LNCaP clone FGC (cell line): ENCODE measurements at places on chromosomes 3 and 15.
A peak's percentile ranks its signal among the peaks of the same experiment; 100 is the strongest.

- no peak for DNase-seq
These were observed 61.6 kb upstream of the EIF1B start for GRCh38 chr3:40247714-40248454.

DNA sequence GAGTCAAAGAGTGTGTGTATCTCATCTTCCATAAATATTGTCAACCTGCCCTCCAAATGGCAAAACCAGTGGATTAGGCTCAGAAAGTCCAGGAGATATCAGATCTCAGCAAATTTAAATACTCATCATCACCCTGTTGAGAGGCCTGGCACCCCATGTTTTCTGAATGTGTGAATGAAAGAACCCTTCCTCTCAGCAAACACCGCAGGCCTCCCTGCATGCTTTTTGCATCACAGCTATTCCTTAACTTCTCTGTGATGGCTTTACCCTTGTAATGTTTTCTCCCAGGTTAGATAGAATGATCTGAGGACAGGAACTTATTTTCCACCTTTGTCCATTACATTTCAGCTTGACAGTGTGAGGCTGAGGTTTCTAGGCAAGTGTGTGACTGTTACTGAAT lies 43.6 kb upstream of the NMNAT3 start:
- DNase-seq = no peak

DNA sequence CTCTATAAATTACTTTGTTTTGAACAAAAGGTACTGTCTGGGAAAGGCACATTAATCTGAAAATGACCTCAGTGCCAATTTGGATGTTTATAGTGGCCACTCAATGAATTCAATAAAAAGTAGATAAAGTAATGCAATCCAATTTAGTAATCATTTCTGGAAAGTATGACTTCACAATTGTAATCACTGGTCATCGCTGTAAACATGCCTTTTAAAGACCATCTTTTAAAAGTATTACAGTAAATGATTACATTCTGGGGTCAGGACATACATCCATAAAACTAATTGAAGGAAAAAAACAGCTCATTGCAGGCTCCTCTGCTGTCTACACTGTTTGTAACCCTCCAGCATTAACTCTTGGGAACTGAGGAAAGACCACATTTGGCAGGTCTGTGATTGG lies 43.2 kb downstream of the HRH1 start:
- DNase-seq = no peak

- peak; percentile 84 for DNase-seq
These were observed 60.5 kb upstream of the TFRC start for GRCh38 chr3:196142202-196142956.

- no peak for DNase-seq
These were observed 10.6 kb upstream of the STT3B start for GRCh38 chr3:31522152-31522551.

- DNase-seq = no peak
These were observed 41.9 kb downstream of the SIDT1 start for GRCh38 chr3:113574213-113574612.

- DNase-seq = no peak
These were observed 958.8 kb downstream of the ZPLD1 start for GRCh38 chr3:103393395-103394186.

DNA sequence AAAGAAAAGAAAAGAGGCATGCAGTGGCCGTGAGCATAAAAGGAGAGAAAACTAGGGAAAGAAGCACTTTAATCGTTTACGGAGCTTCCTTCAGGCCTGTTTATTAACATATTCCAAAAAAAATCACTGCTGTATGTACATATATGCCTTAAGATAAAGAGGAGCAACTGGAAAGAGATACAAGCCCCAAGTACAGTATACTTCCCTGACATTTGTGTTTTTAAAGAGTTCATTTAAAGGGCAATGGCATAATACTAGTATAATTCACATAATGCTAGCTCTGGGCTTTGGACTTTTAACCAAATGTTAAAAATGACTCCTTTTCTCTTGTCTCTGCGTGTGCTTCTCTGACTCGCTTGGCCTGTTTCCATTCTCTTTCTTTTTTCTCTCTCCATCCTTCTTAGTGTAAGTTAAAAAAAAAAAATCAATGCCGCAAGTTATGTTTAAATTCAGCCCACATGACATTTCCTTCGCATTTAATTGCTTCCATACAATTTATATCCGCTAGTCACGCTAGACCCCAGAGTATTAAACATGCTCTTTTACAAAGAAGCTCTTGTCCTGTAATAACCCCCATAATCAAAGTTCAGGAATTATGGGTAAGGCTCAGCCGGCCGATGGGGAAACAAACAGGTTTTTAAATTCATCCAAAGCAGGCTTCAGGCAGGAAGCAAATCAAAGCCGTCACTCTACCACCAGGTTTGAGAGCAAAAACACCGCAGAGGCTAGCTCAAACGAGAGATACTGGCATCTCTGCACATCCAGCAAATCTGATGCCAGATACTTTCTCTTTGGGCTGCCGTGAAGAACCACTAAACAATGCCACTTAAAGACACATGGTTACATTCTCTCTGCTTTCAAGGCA lies 19.4 kb downstream of the WWTR1 start:
- DNase-seq = no peak

GRCh38 chr3:139107424-139108252 lies 62.9 kb upstream of the PRR23C start:
- DNase-seq = no peak

DNA sequence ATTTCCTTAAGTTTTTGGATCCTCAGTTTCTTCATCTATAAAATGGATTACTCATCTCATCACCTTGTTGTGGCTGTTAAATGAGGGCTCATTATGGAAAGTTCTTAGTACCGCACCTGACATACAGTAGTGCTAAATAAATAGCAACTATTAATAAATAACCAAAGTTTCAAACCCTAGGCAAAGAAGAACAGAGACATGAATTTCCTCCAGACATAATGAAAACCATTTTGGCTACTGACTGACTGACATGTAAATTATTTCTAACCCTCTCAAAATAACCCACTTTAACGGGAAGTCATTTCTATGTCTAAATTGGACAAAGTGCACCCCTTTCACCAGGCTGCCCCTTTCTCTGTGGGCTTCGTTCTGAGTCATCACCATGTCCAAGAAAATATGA lies 17.4 kb upstream of the KLHL6 start:
- no peak for DNase-seq

DNA sequence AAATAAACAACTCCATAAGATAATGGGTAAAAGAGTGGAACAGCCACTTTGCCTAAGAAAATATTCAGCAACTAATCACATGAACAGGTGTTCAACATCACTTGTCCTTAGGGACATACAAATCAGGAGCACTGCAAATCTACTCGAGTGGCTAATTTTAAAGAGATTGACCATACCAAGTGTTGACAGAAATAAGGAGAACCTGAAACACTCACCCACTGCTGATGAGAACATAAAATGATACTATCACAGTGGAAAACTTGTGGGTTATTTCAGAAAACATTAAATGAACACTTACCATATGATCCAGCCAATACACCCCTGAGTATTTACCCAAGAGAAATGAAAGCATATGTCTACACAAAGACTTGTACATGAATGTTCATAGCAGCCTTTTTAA lies 70.5 kb downstream of the GABRB3 start:
- no peak for DNase-seq

- DNase-seq = no peak
These were observed 508.3 kb downstream of the TUSC7 start for GRCh38 chr3:117217760-117218316.

DNA sequence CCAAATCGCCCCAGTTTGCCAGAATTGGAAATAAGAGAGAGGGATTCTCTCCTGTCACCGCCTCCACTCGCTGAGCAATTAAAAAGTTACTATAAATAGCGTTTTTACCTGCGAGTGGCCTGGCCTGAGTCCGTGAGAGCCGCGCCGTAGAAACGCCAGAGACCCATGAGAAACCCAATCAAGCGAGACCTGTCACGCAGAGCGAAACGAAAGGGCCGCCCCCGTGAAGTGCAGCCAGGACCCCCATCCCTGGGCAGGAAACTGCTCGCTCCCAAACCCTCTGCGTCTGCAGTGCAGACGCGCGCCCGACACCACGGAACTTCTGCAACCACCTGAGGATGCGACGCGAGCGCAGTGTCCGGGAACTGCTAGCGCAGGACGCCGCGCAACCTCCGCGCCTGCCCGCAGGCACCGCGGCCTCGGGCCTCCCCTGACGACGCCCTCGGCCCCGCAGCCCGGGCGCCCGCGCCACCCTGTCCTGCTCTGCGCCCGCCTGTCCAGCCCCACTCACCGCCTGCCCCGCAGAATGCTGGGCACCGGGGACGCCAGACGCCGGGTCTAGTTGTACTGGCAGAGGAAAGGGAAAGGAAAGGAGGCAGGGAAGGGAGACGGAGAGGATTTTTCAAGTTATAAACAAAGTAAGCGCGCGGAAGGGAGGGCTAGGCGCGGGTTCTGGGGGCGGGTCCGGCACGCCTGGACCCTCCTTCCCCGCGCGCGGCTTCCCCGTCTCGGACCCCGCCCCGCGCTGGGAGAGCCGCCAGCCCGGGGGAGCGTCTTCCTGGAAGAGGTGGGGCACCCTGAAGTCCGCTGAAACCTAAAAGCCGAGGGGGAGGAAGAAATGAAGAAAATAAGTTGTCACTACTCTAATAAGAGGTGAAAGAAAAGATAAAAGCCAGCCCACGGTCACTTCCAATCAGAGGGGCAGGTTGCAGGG lies at the start of gene PLSCR4:
Gene PLSCR4 (minus strand): TSS at position 657 of the 934 bp plus-strand sequence. CDS start 29,034 bp downstream, outside the sequence.
- DNase-seq = no peak

- DNase-seq = peak; percentile 54
These were observed at the start of gene CD47 for GRCh38 chr3:108090701-108091497. TSS of gene CD47 (minus strand) at chr3:108091031. CDS start at chr3:108090908, 123 bp downstream.

GRCh38 chr3:157819270-157820156 lies 286.7 kb downstream of the SHOX2 start:
- DNase-seq = no peak

DNA sequence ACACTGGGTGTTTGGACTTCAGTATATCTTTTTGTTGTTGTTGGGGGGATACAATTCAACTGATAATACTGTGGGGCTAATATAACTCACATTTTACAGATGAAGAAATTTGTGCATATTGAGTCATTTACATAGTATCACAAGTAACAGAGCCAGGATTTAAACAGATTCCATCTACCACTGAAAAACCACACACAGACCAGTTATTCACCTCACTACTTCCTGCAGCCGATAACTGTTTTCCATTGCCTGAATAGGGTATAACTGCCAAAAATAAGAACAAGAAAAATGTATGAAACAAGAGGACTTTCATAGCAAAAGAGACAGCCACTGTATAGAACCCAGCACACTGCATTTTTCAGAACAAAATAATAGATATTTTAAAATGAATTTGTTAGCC lies 215.8 kb upstream of the CNTN6 start:
- no peak for DNase-seq

- DNase-seq = no peak
These were observed 99.5 kb upstream of the FOXB1 start for GRCh38 chr15:59904450-59905135.

GRCh38 chr3:37418357-37418756 lies 244.0 kb upstream of the LRRFIP2 start:
- no peak for DNase-seq

DNA sequence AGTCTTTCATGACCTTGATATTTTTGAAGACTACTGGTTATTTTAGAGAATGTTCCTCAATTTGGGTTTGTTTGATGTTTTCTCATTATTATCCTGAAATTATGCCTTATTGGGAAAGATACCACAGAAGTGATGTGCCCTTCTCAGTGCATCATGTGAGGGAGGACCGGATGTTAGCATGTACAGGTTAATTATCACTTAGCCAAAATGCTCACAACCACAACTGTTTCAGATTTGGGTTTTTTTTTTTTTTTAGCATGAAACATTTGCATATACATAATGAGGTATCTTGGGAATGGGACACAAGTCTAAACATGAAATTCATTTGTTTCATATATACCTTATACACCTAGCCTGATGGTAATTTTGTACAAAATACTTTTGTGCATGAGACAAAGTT lies 59.8 kb downstream of the PIK3R4 start:
- no peak for DNase-seq

DNA sequence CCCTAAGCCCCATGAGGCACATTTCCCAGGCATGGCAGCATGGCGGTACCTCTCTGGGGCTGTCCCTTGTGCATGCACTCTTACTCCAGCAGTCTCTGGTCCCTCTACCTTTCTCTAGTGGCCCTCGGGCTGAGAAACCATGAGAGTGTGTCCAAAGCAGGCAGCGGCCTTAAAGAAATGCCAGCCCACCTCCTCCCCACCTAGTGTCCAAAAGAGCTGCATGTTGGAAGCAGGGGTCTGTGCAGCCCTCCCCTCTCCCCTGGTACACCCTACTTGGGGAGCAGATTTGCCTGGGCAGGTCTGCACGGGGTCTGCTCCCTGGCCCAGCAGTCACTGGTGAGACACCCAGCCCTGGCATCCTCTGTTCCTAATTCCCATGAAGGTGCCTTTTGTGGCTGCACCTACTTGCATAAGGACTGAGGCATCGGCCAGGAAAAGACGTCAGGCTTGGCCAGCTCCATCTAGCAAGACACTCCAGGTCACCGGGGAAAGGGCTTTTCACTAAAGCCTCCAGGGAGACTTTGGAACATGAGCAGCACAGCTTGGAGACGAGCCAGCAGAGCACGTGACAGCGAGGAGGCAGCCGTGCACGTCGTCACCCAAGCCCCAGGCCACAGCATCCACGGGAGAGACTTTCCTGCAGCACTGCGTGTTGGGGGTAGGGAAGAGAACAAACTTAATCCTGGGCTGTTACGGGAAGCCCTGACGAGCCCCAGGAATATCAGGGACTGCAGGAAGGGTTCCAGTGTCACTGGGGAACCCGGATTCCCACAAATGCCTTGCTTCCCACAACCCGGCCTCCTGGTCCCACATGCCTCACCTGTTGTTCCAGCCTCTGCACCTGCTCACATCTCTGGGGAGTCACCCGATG lies 38.8 kb downstream of the TM2D3 start:
- peak; percentile 62 for DNase-seq

DNA sequence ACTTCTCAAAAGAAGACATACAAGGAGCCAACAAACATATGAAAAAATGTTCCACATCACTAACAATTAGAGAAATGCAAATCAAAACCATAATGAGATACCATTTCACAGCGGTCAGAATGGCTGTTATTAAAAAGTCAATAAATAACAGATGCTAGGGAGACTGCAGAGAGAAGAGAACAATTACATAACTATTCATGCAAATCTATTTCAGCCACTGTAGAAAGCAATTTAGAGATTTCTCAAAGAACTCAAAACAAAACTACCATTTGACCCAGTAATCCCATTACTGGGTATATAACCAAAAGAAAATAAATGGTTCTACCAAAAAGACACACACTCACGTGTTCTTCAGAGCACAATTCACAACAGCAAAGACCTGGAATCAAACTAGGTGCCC lies 116.3 kb downstream of the VPS13C start:
- no peak for DNase-seq

DNA sequence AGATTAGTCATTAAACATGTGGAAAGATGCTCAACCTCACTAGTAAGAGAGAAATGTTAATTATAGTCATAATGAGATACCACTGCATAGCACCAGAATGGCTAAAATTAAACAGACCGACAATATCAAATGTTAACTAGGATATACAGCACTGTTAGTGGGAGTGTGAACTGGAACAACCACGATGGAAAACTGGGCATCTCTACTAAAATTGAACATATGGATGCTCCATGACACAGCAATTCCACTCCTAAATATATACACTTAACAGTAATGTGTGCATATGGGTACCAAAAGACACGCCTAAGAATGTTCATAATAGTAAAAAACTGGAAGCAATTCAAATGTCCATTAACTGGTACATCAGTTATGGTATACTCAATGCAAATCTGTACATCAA lies 41.5 kb downstream of the CRTAP start:
- no peak for DNase-seq
